ENCODE measurements at places on chromosomes 11 and 22.

DNA sequence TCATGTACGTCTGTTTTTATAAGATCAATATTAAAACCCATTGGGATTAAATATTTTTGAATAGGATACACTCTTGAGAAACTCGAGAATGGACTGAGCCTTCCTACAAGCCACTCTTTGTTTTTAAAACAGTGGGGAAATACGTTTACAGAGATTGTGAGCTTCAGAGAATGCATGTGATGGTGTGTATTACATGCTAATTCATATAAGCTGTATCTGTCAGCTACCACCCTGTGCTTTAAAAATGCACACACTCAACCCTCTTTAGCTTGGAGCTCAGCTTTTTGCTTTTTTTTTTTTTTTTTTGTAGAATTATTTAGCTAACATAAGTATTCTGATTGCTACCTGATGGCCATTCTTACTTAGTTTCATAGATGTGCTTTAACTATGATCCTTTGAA, 46.3 kb upstream of the ASPHD2 start:
- DNase-seq = no peak

DNA sequence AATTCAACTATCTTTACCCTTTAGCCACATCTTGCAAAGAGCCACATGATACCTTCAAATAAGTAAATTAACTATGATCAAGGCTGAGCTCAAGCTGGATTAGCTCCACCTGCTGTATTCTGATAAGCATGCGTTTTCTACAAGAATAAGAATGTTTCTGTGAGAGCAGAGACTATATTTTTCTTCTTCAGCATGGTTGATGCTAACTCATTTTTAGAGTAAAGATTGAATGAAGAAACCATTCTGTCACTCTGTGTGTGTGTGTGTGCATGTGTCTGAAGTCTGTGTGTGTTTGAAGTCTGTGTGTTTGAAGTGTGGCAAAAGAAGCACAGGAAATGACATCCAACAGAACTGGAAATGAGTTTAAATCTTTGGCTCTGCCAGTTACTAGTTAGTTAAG, 12.0 kb upstream of the LAYN start:
- DNase-seq = no peak

DNA sequence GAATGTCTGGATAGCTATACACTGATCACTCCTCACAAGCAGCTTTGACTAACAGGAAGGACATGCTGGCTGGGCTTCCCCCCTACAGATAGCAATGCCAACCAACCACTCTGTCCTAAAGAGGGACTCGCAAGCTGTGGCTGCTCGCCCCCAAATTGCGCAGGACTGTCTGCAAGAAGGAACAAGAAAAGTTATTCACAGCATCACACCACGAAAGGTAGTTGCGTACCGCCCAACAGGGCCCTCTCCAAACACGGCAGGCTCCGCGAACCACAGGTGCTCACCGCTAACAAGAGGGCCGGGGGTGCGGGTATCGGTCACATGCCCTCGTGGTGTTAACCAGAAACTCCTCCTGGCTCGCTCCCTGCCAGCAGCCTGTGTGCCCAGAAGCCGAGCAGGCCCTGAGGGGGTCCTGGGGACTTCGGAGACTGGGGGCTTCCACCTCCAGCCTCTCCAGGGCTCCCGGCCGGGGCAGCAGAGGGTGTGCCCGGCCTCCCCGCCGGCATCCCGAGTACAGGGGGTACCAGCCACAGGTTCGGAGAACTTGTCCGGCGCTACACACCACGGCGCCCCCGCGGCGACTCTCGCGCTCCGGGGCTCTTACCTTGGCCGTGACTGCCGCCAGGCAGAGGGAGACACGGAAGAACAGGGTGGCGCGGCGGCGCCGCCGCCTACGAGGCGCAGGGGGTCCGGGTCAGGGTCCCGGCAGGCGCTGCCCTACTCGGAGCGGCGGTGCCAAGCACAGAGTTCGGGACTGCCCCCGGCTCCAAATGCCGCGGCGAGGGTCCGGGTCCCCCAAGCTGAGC, 682 bp downstream of the LARGE1 start:
- DNase-seq = no peak

GRCh38 chr22:41535244-41535643, 9.0 kb downstream of the POLR3H start:
- no peak for DNase-seq

- DNase-seq = no peak
Observed at GRCh38 chr11:88194990-88195389, 19.7 kb upstream of the RAB38 start.

DNA sequence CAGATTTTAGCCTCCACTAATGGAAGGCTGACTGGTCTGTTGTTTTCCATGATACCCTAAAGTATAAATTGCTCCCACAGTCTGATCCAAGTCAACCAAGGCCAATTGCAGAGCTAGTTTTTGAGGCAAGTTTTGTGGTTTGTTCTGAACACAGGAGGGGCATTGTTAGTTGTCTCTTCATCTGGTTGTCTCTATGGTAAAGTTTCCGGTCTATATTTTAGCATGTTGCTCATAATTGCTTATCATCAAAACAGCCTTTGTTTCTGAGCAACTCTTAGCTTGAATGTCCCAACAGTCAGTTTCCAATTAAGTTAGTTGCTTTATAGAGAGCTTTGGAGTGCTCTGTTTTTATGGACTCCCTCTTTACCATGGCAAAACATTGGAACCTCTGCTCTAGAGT, 217.6 kb upstream of the CARD18 start:
- no peak for DNase-seq

- no peak for DNase-seq
Observed at GRCh38 chr11:102367364-102367763, 20.4 kb downstream of the BIRC2 start.

GRCh38 chr11:57349491-57350274, 11.5 kb downstream of the P2RX3 start:
- no peak for DNase-seq

DNA sequence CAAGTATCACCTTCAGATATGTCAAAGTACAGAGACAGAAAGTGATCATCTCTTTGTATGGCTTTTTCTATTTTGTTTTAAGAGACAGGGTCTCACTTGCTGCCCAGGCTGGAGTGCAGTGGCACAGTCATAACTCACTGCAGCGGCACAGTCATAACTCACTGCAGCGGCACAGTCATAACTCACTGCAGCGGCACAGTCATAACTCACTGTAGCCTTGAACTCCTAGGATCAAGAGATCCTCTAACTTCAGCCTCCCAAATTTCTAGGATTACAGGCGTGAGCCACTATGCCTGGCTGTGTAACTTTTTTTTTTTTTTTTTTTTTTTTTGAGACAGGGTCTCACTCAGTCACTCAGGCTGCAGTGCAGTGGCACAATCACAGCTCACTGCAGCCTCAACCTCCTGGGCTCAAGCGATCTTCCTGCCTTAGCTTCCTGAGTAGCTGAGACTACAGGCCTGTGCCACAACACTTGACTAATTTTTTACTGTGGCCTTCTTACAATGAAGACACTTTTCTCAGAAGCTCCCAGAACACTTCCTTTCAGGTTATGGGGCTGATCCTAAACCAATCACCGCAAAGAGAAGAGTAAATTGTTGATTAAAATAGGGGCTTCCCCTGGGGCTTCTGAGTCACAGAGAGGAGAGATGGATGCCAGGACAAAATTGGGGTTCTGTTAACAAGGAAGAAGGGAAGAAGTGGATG, 9.0 kb upstream of the HIKESHI start:
- DNase-seq = no peak

DNA sequence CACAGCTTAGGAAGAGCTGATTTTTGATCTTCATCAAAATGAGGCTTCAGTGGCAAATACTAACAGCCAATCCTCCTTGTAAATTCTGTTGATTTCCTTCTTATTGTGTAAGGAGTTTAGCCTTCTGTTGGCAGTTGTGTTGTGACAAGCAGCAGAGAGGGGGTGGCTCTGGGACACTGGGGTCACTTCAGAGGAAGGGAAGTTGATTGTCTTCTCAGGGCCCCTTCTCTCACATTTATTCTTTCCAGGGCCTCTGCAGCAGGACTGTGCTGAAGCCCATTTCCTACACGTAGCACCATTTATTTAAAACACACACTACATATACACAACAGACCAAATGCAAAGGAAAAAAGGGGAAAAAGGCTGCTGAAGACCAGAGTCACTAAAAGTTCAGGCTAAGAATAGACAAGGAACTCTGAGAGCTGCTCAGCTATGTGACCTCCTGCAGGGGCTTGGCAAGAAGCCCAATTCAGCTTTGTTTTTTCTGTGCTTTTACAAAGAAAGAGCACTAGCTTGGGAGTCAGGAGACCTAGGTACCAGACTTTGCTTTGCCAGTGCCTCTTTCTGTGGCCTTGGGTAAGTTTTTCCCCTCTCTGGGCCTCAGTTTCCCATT, 28.3 kb upstream of the UPB1 start:
- no peak for DNase-seq

DNA sequence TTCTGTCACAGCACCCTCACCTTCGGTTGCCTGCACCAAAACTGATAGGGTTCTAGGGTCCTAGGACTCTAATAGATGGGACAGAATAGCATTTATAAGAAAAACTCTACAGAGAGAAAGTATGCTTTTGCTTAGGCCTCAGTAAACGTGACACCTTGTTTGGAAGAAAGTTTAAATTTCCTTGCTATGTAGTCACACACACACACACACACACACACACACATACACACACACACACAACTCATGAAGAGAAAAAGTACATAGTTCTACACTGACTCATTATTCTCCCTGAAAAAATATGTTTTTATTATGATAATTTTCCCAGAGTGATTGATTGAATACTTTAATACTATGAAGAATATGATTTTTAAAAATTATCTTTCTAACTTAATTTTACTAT, 220.8 kb upstream of the SNX19 start:
- no peak for DNase-seq

GRCh38 chr11:87444993-87445392, 407.3 kb downstream of the TMEM135 start:
- no peak for DNase-seq

- DNase-seq = no peak
Observed at GRCh38 chr22:40056559-40056958, 61.8 kb downstream of the FAM83F start.

GRCh38 chr11:62124186-62125113, 639 bp downstream of the INCENP start:
- no peak for DNase-seq

DNA sequence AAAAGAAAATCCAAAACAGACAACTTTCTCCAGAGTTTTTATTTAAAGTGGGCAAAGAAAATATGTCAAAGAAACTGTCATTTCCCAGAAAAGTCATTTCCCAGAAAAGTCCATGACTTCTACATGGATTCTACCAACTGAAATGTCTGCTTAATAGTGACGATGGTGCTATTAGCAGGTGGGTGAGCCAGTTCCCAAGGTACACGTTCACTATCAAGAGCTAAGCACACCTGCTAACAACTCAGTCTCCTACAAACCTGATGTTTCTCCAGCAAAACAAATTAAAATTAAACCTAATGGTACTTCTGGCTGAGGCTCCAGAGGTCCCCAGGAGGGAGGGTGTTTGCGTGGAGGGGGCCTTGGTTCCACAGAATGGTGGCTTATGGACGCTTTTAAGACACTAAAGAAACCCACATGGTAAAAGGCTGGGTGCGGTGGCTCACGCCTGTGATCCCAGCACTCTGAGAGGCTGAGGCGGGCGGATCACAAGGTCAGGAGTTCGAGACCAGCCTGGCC, 26.8 kb downstream of the POU2AF1 start:
- no peak for DNase-seq

- no peak for DNase-seq
Observed at GRCh38 chr11:130456286-130456685, 7.8 kb downstream of the ADAMTS15 start.

- DNase-seq = no peak
Observed at GRCh38 chr11:11420191-11420898, 67.3 kb upstream of the CSNK2A3 start.

GRCh38 chr11:65327021-65327420, 6.6 kb upstream of the DPF2 start:
- no peak for DNase-seq

GRCh38 chr11:111840143-111840542, 31.2 kb downstream of the ALG9 start:
- DNase-seq = no peak

DNA sequence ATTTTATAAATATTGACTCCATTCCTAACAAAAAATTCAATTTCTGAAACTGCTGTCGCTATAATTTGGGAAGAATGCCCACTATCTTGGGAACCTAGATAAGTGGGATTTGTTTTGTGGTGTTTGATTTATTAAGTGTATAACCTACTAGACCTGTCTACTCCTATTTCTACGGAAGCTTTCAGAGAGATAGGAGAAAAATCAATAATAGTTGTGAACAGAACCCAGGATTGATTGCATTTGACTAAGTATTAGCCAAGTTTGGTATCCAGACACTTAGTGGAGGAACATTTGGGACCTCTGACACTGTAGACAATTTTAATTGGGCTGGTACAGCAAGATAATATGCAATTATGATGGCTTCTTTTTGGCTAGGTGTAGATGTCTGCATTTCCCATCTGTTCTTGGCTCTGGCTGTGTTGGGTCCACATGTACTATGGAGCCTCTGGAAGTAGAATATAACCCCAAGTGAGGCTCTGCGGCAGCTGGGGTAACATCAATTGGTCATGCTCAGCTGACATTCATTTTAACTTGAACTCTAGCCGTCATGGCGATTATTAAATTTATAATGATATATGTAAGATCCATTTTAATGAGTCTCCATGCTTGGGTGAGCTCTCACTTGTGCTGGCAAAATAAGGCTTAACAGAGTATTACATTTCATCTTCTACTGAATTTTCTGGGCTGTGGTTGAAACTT, 111.5 kb upstream of the E2F8 start:
- DNase-seq = no peak

DNA sequence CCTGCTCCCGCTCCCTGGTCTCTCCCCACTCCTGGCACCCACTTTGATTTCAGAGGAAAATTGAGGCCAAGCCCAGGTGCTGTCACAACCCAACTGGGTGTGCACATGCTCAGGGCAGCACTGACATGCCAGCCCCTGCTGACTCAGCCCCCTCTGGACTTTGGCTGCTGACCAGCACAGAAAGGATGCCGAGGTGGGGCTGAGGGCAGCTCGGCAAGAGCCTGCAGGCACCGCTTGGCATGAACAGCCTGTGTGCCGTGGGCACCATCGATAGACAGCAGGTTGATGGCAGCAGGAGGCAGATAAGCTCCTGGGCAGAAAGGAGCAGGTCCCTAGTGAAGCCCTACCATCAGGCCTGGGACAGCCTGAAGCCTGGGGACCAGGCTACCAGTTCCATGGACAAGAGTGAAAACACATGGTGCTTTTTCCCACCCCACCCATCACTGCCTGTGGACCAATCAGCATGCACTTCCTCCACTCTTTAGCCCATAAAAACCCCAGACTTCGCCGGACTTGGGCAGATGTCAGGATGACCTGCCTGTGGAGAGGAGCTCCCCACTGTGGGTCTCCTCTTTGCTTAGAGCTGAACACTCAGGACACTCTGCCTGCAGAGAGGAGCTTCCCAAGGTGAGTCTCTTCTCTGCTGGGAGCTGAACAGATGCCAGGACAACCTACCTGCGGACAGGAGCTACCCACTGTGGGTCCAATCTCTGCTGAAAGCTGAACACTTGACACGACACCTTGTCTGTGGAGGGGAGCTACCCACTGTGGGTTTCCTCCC, 832.3 kb downstream of the DLG2 start:
- DNase-seq = no peak

GRCh38 chr11:123239191-123240150, 44.4 kb upstream of the CLMP start:
- DNase-seq = no peak

- no peak for DNase-seq
Observed at GRCh38 chr11:11788063-11788710, 53.6 kb upstream of the USP47 start.

GRCh38 chr11:12552692-12553091, 121.5 kb upstream of the TEAD1 start:
- peak; percentile 75 for DNase-seq

GRCh38 chr11:35089666-35090065, 49.3 kb upstream of the CD44 start:
- no peak for DNase-seq
